Stimulated activated CD8-positive, alpha-beta memory T cell treated with anti-CD3 and anti-CD28 coated beads, Interleukin-4, amount 100 ng/mL, for 1 hour (primary cell): ENCODE measurements at places on chromosomes 2 and 18.
A peak's percentile ranks its signal among the peaks of the same experiment; 100 is the strongest.

- DNase-seq, result no peak
These were observed 33.9 kb downstream of the ADRA2B start for GRCh38 chr2:96082211-96083063.

DNA sequence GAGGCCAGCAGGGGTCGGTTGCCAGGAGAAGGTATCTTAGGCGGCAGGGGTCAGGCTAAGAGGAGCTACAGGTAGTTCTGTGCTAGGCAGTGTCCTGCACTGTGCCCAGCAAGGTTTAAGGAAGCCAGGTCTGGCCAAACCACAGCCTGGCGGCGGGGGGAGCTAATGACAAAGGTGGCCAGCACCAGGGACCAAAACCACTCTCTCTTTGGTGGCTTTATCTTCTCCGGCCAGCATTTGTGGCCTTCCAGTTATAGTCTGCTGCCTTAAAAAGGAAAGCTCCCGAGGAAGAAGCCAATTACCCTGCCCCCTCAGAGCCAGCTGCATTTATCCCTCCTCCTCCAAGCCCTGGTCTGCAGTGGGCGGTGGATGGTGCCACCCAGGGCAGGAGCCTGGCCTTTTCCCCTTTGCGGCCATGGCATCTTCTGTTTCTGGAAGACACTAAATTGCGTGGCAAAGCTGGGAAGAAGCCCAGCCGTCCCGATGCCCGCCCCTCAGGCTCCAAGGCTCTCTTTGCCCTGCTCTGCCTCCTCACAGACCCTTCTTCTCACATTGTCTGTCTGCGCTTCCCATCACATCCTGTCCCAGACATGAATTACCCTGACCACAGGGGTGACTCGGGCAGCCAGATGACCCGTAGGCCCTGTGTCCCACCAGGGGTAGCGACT lies 94.6 kb downstream of the EN1 start:
- no peak for DNase-seq

- no peak for DNase-seq
These were observed at the start of gene RND3 for GRCh38 chr2:150487537-150488429. TSS of gene RND3 (minus strand) at chr2:150487667. CDS start at chr2:150487417, 250 bp downstream.

GRCh38 chr2:18741895-18742732 lies 152.7 kb upstream of the NT5C1B start:
- DNase-seq, result no peak

DNA sequence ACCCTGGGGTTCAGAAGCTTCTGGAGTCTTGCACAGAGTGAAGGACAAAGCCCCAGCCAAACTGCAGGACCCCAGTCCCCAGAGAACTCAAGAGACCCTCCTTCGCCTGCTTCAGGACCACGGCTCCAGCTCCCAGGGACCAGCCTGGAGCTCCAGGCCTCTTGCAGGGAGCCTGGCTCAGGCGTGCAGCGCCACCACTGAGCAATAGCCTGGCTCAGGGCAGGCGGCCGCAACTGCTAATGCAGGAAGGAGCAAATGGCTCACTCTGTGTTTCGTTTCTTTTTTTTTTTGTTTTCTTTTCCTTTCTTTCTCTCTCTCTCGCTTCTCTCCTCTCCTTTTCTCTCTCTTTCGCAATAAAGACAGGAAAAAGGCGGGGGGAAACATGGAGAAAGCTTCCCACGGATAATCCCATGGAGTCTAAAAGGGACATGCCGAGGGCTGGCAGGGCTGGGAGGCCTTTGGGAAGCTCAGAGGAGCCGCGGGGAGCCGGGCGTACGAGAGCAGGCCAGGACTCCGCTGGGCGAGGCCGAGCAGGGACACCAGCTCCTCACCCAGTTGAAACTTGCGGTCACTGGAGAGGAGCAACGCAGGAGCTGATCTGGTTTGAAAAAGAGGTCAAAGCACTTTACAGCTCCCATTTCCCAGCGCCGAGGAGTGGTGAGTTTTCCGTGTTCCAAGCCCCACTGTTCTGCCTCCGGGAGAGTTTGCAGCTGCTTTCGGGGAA lies 244.8 kb downstream of the TWIST2 start:
- DNase-seq, result no peak

- peak; percentile 15 for DNase-seq
These were observed 96.9 kb upstream of the TANK start for GRCh38 chr2:161063157-161063945.

- no peak for DNase-seq
These were observed 43.7 kb downstream of the RPIA start for GRCh38 chr2:88735133-88735532.

DNA sequence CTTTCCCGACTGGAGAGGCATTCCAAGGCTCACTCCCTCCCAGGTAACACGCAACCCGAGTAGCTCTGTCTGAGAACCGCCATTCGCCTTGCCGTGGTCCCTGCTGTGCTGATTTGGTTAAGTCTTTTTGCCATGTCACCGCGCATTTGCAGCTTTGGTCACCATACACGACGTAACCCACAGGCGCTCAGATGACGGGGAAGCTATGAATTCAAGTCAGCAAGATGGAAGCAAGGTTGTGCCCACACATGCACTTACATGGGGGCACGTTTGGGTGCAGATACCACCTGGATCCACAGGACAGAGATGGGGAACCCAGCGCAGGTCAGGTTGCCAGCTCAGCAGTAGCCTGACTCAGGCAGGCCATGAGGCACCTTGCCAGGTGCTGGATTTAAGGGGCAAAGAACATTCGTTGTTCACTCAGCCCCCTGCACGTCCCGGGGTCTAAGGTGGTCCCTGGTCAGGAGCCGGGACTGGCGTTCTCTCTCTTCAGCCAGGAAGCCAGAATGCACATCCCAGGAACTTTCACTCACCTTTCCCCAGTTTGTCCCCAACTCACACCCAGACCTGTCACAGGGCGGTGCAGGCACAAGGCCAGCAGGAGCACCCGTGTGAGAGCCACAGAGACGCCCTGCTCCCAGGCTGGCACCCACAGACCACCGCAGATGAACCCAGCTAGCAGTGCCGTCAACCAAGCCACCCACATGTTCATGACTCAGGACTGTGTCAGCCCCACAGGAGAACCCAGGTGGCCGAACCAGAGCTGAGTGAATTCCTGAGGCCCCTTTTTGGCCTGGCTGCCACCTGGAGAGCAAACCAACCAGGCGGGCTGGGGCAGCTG lies 19.9 kb downstream of the SNED1 start:
- DNase-seq, result no peak

GRCh38 chr18:46829531-46829930 lies 72.7 kb upstream of the ST8SIA5 start:
- DNase-seq, result no peak

- no peak for DNase-seq
These were observed 1.1 kb upstream of the KDM3A start for GRCh38 chr2:86439879-86440630.

DNA sequence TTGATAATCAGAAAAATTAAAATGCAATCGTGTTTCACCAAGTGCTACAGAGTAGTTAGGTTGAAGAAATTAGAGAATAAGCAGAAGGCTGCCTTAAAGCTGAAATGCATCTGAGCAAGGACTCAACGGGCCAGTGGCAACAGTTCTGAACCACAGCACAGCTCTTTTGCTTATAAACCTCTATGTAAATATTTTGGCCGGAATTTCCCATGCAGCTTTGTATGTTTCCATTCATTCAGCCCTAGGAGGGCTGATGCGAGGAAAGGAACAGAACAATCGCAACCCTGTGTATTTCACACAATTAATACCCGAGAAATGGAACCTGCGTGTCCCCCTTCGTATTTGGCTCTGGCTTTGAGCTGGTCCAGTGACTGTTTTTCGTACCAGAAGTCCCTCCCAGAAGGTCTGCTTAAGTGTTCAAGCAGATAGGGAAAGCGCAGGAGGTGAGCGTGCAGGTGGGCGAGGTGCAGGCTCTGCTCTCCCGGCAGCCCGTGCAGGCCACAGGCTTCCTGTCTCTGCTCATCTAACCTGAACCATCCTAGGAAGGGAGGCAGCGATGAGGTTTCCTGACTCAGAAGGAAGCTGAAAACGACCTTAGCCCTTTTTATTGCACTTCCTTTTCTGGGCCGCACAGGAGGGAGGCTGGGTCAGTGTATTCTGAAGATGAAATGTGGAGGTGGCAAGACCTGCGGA lies 67.3 kb downstream of the ASB1 start:
- DNase-seq, result no peak

- DNase-seq, result no peak
These were observed 25.5 kb downstream of the FHL2 start for GRCh38 chr2:105373344-105373781.

DNA sequence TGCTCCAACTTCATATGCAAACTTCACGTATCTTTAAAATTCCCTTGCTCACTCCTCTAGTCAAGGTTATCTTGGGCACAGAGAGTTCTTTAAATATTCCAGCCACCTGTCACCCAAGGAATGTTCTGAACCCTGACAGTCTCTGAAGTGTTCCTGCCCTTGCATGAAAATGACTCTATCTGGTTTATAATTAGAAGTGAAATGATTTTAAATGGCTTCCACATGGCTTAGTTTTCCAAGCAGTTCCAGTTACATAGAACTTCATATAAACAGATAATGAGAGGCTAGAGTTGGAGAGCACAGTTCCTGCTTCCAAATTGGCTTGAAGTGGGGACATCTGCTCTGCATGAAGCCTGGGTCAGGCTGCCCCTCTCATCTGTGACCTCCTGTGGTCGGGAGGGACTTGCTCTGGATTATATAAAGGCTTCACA lies 81.9 kb downstream of the SLC4A3 start:
- no peak for DNase-seq

DNA sequence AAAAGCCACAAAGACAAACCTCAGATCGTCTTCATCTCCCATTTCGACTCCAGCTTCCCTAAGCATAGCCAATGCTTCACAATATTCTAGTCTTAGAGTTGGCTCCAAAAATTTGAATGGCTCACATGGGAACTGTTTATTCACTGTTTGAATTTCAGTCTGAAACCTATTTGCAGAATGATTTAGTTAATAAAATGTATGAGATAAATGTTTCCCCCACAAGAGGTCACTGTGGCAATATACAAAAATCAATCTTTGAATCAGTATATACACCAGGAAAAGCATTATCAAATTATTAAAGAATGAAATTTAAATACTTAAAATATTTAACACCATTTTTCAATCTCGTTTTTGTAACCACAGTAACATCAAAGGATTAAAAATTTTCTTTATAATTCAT lies 40.0 kb upstream of the MCM6 start:
- no peak for DNase-seq

- no peak for DNase-seq
These were observed 238.4 kb downstream of the PID1 start for GRCh38 chr2:229032608-229033234.

DNA sequence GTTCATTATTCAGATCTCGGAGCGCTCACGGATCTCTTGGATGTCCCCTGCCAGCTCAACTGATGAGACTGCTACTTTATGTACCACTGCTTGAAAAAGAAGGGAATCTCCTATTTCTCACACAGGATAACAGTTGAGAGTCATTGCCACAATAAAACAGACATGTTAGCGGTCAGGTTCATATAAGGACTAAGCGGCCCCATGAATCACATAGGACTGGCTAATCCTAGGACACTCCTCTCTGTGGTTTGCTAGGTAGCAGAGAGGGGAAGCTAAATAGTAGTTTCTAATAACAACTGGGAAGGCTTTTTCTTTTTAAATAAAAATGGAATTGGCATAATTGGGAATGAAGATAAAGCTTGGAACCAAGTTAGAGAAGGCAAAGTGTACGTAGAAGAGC lies 15.9 kb upstream of the TGFA start:
- no peak for DNase-seq
